Cerebellum (tissue), 4 donors: ENCODE measurements at places on chromosomes 11 and 22. TPM values are rescaled to one million over a fixed set of nuclear protein-coding genes. Genes with fewer than 3 reads are reported as not detected.

- no peak for DNase-seq
These were observed 235.3 kb upstream of the MPPED2 start for GRCh38 chr11:30821438-30821965.

GRCh38 chr22:35552196-35552842 is 11.7 kb downstream of the RASD2 start:
- DNase-seq = no peak

DNA sequence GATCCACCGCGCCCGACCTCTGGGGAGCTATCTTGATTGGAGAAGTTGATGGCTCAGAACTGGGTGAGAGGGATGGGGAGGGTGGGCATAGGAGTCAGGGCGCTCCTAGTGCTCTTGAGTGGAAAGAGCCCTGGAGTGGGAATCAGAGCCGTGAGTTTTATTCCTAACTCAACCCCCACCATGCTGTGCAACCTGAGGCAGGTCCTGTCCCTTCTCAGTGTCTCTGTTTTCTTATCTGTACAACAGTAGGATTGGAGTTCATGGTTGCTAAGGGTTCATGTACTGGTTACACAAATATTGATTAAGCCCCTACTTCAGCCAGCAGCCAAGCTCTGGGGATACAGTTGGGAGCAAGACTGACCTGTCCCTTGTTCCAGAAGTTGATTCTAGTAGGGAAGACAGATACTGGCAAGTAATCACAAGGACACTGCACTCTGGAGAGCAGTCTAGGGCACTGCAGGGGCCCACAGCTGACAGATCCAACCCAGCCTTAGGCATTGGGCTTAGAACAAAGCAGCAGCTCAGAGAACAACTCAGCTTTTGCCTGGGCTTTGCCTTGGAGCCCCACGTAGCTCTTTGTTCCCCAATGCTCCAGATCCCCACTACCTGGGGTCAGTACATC is 12.4 kb upstream of the DAGLA start:
- no peak for DNase-seq

DNA sequence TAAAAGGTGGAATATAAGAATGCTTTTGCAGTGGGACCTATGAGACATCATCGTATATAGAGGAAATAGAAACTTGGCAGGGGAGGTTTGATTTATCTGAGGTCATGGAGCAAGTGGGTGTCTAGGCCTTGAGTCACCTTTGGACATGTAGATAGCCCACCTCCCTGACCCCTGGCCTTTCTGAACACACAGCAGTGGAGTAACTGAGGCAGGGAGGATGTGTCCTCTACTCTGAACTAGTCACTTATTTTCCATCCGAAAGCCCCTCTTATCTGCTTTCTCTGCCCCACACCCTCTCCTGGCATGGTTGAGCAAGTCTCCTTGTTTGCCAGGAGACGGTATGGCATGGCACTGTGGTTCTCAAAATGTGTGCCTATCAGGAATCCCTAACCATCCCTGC is 7.9 kb downstream of the CD82 start:
- no peak for DNase-seq

GRCh38 chr22:33167998-33168790 is 110.0 kb upstream of the SYN3 start:
- DNase-seq = no peak

DNA sequence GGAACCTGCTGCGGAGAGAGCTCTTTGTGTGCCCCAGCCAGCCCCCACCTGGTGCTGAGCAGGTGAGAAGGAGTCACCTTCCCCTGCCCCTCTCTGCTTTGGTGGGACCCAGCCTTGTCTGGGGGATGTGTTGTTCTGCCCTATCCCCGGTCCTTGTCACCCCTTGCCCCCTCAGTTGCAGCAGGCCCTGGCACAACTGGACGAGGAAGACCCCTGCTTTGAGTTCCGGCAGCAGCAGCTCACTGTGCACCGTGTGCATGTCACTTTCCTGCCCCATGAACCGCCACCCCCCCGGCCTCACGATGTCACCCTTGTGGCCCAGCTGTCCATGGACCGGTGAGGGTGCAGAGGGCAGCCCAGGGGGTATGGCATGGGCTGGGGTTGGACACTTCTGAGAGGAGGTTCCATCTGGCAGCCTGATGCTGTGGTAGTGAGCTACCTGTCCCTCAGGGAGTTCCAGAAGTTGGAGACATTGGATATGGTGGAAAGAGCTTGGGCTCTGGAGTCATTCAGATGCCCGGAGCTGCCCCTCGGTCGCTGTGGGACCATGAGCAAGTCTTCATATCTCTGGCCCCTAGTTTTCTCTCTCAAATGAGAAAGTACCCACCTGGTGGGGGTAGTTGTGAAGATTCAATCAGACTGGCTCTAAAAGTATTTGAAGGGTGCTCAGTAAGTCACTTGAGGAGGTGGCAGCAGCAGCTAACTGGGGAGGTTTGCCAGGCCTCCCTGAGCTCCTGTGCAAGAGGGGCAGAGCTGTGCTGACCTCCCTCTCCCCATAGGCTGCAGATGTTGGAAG is 4.3 kb downstream of the LARGE2 start:
- DNase-seq = no peak

- DNase-seq = no peak
These were observed 23.2 kb downstream of the ISX start for GRCh38 chr22:35089139-35089538.

GAB4 gene
- total RNA-seq = not detected

DNA sequence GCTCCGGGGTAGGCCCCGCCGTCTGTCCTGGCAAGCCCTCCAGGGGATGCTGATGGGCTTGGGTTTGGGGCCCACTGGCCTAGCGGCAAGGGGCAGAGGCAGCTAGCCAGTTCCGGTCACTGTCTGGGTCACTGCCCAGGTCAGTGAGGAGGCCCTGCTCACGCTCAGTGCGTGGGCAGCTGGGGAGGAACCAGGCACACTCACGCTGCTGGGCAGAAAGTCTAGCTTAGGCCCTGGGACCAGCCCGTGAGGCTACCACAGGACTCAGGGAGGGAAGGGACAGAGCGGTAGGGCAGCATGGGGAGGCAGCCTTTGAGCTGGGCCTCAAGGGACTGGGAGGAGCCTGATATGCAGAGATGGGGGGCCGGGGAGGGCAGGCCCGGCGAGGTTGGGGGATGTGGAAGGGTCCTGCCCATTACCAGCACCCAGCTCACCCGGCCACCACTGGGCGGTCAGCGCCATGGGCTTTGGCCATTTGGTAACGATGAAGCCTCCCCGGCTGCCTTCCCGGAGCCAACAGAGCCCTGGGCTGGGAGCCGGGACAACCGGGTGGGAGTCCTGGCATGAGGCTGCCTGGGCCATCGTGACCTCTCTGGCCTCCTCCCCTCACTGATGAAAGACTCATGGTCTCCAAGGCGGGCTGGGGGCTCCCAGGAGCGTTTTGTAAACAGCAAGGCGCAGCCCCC is 14.2 kb downstream of the SHISAL1 start:
- no peak for DNase-seq

UBQLNL gene
- 0.36 TPM for total RNA-seq

- no peak for DNase-seq
These were observed 436.3 kb downstream of the DYNC2H1 start for GRCh38 chr11:103545551-103545950.

- no peak for DNase-seq
These were observed 23.8 kb downstream of the SHISAL1 start for GRCh38 chr22:44288913-44289312.

GRCh38 chr11:65781962-65782815 is 1.4 kb upstream of the AP5B1 start:
- DNase-seq = no peak

- DNase-seq = peak; percentile 90
These were observed at the start of the genes C11orf71 and RBM7 for GRCh38 chr11:114400216-114400914. TSS of gene C11orf71 (minus strand) at chr11:114400511. CDS start at chr11:114400331, 180 bp downstream. TSS of gene RBM7 (plus strand) at chr11:114400666. CDS start at chr11:114400672, 6 bp downstream.

DNA sequence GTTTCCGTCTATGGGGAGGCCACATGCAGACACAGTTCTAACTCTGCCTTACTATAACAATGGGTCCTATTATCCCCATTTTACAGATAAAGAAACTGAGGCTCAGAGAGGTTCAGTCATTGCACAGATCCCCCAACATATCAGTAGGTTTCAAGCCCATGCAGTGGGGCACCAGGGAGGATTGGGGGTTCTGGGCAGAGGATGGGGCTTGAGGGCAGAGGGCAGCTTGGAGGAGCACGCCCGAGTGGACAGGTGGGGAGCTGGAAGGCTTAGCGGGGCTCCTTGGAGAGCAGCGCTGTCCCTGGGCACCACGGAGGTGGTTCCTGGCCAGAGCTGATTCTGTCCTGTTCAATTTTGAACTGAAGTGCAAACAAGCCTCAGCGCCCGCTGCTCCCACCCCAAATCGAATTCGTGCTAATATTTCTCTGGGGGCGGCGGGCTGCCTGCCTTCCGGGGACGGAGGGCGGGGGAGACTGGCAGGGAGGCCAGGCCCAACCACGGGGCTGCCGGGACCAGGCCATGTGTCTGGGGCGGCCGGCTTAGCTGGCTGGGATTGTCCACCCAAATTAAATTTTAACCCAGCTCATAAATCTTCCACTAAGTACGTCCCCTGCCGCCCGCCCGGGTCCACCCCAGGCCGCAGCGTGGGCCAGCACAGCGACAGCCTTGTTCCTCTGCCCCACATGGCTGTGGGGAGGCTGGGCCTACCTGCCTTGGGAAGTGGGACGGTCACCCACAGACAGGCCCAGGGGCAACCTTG is 49.4 kb downstream of the FLRT1 start:
- DNase-seq = no peak

GRCh38 chr11:132763503-132763902 is 768.8 kb downstream of the OPCML start:
- DNase-seq = no peak

DNA sequence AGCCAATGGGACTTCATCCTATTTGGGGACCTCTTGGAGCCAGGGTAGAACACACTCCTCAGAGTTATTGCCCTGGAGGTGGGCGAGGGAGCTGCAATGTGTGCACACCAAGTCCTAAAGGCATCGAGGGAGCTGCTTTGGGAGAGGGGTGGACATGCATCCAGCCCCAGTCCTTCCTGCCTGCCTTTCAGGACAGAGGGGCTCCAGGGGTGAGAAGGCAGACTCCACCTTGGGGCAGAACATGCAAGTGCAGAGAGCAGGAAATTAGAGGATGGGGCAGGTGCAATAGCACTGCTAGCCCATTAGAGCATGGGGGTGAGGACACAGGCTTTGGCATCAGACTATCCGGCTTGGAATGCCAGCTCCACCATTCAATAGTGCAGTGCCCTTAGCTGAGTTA is 288.5 kb downstream of the OPCML start:
- no peak for DNase-seq

- no peak for DNase-seq
These were observed 13.6 kb downstream of the CHEK2 start for GRCh38 chr22:28728002-28728401.

- DNase-seq = no peak
These were observed 49.3 kb downstream of the ME3 start for GRCh38 chr11:86623041-86623621.

- no peak for DNase-seq
These were observed 973.6 kb upstream of the TENM4 start for GRCh38 chr11:80414181-80415165.

CHRDL2 gene
- total RNA-seq = not detected

GRCh38 chr11:68321293-68322051 is 9.1 kb downstream of the LRP5 start:
- DNase-seq = no peak

- no peak for DNase-seq
These were observed 27.8 kb downstream of the KCNQ1 start for GRCh38 chr11:2472428-2473186.

DNA sequence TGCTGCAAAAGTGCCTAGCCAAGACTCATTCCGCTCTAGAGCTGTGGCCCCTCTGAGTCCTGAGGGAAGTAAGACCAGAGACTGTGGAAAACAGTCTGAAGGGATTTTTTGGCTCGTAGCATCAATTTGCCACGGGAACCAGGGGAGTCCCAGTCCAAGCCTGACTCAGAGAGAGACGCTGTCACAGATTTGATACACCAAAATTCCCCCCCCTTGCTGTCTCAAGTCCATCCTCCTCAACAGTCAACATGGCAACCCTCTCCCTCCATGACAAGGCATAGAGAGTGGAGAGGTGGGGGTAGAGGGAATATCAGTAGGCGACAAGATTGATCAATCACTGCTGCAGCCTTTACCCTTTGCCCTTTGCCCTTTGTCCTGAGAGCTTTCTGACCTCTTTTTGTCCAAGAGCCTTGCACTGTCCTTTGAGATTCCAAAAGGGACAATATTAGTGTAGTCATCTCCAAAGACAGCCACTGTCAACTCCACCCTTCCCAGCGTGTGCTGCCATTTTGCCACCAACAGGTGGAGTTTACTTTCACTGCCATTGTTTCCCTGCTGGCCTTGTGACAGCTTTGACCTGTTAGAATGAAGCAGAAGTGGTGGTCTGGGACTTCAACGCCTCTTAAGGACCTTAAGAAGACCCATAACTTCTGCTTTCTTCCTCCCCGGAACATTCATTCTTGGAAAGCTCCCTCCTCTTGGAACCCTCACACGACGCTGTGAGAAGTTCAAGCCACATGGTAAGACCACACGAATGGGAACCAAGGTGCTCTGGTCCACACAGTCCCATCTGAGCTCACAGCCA is 7.3 kb downstream of the SLC15A3 start:
- no peak for DNase-seq

AGBL2 gene
- total RNA-seq = 3.6 TPM

GRCh38 chr11:128595221-128595620 is 7.9 kb upstream of the ETS1 start:
- no peak for DNase-seq

- no peak for DNase-seq
These were observed 70.8 kb downstream of the FAT3 start for GRCh38 chr11:92295175-92296137.

ATF4 gene
- 70.2 TPM for total RNA-seq

SLC5A4 gene
- total RNA-seq = 0.73 TPM

RIMBP3C gene
- 0.64 TPM for total RNA-seq

DNA sequence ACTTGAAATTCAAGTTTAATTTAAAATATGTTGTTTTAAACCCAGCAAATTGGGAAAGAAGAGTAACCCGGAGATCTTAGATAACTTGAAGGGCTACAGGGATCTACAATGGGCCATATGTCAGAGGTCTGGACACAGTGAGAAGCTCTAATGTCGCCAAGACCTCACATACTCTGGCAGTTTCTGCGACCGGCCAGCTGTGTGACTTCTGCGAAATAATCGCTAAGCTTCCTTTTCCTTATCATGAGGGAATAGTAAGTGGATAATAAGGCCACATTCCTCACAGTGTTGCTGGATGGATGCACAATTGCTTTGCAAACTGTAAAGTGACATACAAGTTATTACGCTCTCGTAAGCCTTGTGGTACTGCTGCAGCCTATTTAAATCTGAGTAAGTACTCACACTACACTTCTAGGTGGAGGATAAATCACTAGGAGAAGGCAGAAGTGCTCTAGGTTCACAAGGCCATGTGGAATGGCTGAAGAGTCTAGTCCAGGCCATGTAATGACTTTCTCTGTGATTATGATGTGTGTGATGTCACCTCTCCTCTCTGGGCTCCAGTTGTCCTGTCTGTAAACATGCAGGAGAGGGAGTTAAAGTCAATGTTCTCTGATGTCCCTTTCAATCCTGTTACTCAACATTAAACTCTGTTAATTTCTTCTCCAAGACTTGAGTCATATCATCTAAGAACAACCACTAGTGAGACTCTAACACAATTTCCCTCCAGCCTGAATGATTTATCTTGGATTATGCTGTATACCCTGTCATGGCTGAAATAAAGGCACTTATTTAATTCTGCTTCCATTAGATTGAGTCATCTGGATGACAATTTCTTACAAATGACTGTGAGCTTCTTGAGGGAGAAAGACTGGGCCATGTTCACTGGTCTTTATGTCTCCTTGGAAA is 192.6 kb upstream of the NARS2 start:
- no peak for DNase-seq

RASGRP2 gene
- 17.5 TPM for total RNA-seq

CASP1 gene
- total RNA-seq = 2.3 TPM

GRCh38 chr11:94954753-94955152 is 18.6 kb downstream of the CWC15 start:
- no peak for DNase-seq

CNTF gene
- total RNA-seq = 3.7 TPM

- DNase-seq = no peak
These were observed 6.4 kb downstream of the BAIAP2L2 start for GRCh38 chr22:38104084-38104483.
